Activated CD8-positive, alpha-beta T cell treated with anti-CD3 and anti-CD28 coated beads for 36 hours (primary cell): ENCODE measurements at places on chromosomes 6 and 20. TPM values are rescaled to one million over a fixed set of nuclear protein-coding genes. Genes with fewer than 3 reads are reported as not detected.
A peak's percentile ranks its signal among the peaks of the same experiment; 100 is the strongest.

GRCh38 chr6:82088978-82089771 is 158.4 kb downstream of the IBTK start:
- no peak for DNase-seq

DNA sequence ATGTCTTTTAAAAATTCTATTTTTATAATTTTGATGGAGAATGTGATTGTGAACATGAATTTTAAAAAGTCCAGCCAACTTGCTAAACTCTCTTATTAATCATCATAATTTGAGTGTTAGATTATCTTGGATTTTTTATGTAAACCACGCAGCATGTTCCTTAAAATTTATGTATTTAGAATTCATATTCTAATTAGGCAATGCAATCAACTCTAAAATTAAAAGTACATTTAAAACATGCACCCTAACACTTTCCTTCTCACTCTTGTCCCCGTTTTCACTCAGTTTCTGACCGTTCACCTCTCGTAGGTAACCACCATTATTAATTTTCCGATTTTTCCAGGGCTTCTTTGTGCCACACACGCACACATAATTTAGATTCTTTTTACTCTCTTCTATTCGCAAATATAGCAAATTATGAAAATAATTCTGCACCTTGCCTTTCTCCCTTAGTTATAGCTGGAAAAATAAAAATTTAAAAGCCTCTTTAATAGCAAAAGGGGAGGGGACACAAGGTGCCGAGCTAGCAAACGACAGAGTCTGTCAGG is 329 bp upstream of the ZKSCAN3 start:
- no peak for DNase-seq

DNA sequence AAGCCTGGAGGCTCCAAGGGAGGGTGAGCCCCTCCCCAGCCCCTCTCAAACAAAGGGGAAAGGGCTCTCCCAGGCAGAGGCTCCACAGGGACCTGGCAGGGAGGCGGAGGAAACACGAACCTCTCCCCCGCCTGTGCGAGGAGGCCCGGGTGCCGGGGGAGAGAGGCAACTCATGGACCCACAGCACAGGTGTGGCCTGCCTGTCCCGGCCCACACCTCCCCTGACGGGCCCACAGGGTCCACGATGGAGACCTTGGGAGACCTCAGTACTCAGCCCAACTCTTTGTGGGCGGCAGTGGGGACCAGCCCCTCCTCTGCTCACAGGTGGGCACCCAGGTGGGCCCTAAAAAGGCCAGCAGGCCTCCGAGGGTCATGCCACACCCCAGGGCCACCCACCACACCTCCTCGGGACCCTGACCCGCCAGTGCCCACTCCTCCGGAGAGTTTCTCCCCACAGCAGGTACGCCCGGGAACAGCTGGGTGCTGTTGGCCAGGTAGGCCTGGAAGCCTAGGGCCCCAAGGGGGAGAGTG is 12.2 kb downstream of the LAMA5 start:
- no peak for DNase-seq

GRCh38 chr6:25931411-25931709 is 869 bp upstream of the SLC17A2 start:
- no peak for DNase-seq

GRCh38 chr6:30763618-30764489 is 19.5 kb upstream of the IER3 start:
- no peak for DNase-seq

DNA sequence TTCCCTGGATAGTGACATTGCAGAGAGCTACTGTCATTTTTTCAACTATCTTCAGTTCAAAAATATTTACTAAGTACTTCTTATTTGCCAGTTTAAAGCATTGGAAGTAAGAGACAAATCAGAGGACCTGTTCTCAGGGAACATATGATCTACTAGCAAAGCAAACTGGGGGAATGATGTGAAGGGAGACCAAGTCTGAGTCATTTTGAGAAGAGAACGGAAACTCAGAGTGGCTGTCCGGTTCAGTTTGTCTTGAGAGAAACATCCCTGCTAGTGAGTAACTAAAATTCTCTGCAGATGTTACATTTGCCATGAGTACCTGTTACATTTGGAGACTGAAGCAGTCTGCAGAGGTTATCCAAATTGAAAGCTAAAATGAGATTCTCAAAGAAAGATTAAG is 118.3 kb downstream of the KCNQ5 start:
- DNase-seq, result peak; percentile 33

DNA sequence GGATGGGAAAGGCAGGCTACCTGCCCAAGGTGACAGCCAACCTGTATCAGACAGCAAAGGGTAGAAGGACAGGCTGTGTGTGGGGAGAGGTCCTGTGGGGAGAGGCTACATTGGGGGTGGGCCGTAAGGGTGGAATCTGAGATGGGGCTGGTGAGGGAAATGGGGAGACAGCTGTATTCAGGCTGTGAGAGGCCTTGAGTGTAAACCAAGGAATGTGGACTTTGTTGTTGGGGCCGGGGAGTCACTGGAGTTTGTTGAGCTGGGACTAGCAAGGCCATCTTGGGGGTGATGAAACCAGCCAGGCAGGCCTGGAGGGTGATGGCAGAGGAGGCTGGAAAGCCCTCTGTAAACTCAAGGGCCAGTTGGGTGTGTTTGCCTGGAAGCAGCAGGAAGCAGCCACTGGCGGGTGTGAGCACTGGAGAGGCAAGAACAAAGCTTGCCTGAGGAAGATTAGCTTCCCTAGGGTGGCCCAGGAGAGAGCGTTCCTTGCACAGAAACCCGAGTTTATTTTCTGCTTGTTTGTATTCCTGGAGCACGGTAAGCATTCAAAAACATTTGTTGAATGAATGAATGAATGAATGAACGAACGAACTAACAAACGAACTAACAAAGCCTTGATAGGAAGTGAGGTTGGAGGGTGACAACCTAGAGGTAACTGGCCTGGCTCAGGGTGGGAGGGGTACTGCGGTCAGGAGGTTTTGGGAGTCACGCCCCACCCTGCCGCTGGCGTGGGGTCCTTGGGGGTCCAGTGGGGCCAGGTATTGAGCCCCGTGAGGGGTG is 18.9 kb downstream of the TTBK1 start:
- DNase-seq, result no peak

GRCh38 chr6:132147530-132148011 is 196.4 kb upstream of the CCN2 start:
- DNase-seq, result no peak

- no peak for DNase-seq
These were observed 78.2 kb upstream of the TBX18 start for GRCh38 chr6:84842525-84843166.

GRCh38 chr6:156378853-156379252 is 398.3 kb upstream of the ARID1B start:
- no peak for DNase-seq

GRCh38 chr6:155212616-155213380 is 51.0 kb upstream of the CLDN20 start:
- no peak for DNase-seq

- no peak for DNase-seq
These were observed 180.5 kb downstream of the SYNDIG1 start for GRCh38 chr20:24649787-24650490.

- no peak for DNase-seq
These were observed 139.1 kb downstream of the ARID1B start for GRCh38 chr6:156916130-156916801.

DNA sequence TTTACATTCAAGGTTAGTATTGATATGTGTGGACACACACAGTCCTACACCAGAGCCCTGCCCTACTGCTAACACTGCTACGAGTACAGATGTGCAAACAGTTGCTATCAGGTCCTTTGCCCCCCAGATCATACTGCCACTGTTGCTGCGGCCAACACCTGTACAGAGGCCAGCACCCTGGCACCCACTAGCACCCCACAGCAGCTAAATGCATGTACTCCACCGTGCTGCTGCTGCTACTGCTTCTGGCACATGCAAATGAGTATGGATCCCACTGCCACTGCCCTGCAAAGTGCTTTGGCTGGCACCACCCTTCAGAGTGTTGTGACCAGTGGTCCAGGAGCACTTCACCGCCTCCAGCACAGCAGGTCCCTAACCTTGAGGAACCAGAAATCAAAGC is 621.9 kb downstream of the GRIK2 start:
- DNase-seq, result no peak

GRCh38 chr20:39910536-39910935 is 778.5 kb downstream of the MAFB start:
- no peak for DNase-seq

DNA sequence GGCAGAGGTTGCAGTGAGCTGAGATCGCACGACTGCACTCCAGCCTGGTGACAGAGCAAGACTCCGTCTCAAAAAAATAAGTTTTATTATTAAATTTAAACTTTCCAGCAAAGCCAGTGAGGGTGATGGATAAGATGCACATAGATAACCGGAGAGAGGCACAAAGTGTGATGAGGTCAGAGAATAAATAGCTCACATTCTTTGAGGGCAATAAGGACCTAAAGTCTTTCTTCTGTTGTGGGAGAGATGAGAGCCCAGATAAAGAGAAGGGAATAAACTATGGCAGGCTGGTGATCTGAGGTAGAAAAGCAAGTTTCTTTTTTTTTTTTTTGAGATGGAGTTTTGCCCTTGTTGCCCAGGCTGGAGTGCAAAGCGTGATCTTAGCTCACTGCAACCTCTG is 20.6 kb upstream of the EZR start:
- DNase-seq, result no peak

DNA sequence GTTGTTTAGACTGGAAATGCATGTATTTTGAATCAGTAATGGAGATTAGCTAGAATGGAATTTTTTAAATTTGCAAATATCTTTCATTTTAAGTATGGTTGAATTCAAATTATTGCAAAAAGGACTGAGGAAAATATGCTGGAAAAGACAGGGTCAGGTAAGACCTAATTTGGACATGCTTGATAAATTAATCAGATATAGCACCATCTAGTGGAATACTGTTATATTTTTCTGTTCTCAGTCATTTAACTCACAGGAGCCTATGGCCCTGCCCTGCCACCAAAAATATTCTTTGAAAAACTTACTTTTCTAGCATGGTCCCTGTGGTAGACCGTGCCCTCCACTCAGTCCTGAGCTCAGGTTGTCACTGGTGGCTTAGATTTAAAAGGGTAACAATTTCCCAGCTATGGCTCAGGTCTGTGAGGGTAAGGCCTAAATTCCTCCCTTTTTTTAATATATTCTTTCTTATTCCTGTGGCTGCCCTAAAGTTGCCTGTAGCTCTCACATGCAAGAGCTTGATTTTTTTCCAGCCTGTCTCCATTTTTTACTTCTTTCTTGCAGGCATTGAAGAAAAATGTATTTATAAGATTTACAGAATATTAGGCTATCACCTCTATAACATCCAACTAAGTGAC is 25.3 kb upstream of the KIAA1586 start:
- peak; percentile 3 for DNase-seq

DNA sequence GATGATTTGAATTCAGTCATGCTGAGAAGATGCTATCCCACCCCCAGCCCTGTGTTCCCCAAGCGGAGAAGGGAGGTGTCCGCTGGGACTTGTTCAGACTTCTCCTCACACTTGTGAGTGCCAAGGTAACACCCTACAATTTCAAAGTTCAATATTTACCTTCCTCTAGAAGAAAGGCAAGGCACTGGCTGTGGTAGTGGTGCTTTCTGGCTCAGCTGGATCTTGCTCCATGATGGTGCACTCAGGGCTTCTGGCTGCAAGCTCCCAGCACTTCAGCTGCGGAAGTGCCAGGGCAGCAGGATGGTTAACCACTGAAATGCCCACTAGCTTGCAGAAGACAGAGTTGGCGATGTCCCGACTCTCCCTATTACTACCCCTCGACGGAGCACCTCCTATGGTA is 135.4 kb downstream of the MTFR2 start:
- no peak for DNase-seq

GRCh38 chr6:40285996-40286395 is 301.2 kb downstream of the LRFN2 start:
- DNase-seq, result no peak

GRCh38 chr20:47368301-47368700 is 11.8 kb upstream of the ZMYND8 start:
- DNase-seq, result no peak

DNA sequence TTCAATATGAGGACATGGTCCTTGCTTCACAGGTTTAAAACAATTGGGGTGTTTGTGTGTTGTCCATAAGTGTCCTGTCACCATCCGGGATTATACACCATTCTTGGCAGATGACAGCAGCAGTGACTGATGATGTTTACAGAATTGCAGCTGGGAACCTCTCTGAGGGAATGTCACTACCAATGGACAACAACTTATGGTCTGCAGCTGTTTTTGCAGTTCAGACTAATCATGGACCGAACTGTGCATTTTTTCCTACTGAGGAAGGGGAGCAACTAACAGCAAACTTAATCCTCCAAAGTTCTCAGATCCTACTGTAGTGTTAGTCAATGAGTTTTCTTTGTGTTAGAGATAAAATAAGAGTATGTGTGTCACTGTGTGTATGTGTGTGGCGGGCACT is 26.0 kb downstream of the FAM229B start:
- DNase-seq, result no peak

DNA sequence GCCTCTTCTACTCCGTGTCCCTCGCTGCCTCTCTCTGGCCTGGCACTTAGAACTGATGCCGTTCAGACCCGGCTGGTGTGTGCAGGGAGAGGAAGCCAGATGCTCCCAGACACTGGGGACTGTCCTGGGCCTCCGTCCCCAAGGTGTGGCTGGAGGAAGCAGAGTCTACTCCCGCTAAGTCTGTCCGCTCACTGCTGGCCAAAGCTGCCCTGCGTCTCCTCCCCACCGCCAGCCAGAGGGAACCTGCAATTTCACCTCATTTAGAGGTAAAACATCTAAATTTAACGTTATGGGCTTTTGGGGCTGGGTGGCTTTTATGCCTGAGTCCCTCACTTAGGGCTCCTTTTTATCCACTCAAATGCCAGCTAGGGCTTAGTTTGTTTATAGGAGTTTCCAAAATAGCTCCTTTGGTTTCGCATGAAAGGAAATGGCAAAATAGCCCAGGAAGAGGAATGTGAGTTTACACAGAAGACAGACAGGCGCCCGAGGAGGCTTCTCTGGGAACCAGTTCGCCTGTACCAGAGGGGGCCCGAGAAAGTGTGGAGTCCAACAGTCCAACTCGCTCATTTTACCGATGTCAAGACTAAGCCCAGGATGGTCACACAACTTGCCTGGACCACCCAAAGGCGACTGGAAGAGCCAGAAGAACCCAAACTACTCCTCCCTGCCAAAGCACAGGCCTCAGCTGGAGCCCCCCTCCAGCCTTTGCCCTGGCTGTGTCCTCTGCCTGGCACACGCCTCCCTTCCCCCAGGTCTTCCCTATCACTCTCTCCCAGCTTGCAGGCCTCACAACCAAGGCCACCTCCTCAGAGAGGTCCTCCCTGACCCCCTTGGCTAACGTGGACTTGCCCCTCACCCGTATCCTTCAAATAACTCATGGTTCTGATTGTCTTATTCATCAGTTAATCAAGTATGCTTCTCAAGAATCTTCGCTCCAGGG is 54.5 kb downstream of the RIPOR3 start:
- no peak for DNase-seq

GRCh38 chr6:111551521-111552231 is 54.0 kb downstream of the TRAF3IP2 start:
- no peak for DNase-seq

Gene TGM3
- total RNA-seq, result not detected

Gene BHLHE23
- total RNA-seq, result not detected

Gene KHDC1
- total RNA-seq, result 3.5 TPM

Gene RBPJL
- total RNA-seq, result not detected

Gene C20orf144
- 0.29 TPM for total RNA-seq

Gene SCUBE3
- not detected for total RNA-seq

Gene RIPOR2
- total RNA-seq, result 88.3 TPM

Gene PABPC1L
- 93.8 TPM for total RNA-seq

Gene MUCL3
- not detected for total RNA-seq
